Activated T-helper 1 cell treated with anti-CD3 and anti-CD28 coated beads, Interleukin-2, amount 50 U/mL, for 16 hours (primary cell): ENCODE measurements at places on chromosomes 5 and 9.

- DNase-seq, result no peak
Measured at GRCh38 chr5:145938776-145939539, 2.6 kb downstream of the SH3RF2 start.

DNA sequence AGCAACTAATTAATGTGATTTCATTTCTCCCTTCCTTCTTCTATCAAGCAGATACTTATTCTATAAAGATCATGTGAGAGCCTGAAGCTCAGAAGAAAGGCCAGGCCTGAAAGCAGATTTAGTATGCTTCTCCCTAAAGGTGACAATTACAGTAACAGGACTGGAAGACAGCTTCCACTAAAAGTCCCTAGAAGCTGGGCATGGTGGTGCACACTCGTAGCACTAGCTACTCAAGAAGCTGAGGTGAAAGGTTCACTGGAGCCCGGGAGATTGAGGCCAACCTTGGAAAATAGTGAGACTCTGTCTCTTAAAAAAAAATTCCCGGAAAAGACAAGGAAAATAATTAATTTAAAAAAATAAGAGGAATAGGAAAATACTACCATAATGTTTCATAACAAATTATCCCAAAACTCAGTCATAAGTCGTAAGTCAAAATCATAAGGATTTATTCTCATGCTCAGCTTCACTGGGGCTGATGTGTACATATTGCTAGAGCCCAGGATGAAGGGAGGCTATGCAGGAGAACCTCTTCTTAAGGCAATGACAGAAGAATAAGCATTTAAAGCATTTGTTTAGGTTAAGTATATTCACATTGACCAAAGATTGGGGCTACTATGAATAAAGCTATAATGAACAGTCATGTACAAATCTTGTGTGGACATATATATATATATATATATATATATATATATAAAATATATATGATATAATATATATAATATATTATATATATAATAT lies 210.8 kb upstream of the SMARCA2 start:
- no peak for DNase-seq

- DNase-seq, result no peak
Measured at GRCh38 chr9:23766613-23767012, 59.4 kb downstream of the ELAVL2 start.

DNA sequence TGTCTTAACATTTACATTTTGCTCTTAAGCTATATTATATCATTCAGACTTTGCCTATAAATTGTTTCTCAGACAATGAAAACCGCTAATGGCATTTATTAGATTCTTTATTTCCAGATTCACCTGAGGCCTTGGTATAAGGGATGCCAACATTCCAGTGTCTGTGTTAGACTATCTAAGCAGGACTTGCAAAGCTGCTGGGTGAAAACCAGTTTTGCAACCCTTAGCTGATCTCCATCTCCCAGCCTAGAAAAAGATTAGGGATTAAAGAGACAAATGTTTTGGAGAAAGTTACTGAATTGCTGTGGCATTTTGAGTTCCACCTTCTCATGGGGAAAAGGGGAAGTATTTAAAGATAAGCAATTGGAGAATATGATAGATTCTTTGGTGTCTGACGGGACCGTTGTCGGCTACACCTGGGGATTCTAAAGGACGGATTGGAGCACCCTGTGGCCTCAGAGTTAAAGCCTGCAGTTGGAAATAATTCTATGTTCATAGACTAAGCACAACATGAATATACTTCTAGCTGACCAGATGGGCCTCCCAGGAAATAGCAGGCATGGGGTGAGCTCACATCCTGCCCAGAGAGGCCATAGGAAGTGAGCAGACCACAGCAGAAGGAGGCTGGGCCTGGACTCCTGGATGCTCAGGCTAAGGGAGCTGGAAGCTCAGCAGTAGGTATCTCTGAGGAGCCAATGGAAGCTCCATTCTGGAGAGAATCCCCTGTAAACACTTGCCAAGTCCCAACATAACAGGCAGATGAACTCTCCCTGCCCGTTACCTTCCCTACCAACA lies 21.8 kb downstream of the ENTREP1 start:
- DNase-seq, result no peak
